ENCODE measurements at places on chromosomes 12 and 14.

- peak; percentile 76 for DNase-seq
Observed at GRCh38 chr12:3275171-3276041, 198.2 kb downstream of the TSPAN9 start.

DNA sequence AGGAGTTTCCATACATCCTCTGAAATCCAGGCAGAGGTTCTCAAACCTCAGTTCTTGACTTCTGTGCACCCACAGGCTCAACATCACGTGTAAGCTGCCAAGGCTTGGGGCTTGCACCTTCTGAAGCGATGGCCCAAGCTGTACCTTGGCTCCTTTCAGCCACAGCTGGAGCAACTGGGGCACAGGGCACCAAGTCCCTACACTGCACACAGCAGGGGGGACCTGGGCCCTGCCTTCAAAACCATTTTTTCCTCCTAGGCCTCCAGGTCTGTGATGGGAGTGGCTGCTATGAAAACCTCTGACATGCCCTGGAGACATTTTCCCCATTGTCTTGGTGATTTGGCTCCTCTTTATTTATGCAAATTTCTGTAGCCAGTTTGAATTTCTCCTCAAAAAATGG lies 10.6 kb downstream of the AREL1 start:
- no peak for DNase-seq

- DNase-seq = peak; percentile 28
Observed at GRCh38 chr14:22112004-22112403, 438.4 kb upstream of the OR4E1 start.

DNA sequence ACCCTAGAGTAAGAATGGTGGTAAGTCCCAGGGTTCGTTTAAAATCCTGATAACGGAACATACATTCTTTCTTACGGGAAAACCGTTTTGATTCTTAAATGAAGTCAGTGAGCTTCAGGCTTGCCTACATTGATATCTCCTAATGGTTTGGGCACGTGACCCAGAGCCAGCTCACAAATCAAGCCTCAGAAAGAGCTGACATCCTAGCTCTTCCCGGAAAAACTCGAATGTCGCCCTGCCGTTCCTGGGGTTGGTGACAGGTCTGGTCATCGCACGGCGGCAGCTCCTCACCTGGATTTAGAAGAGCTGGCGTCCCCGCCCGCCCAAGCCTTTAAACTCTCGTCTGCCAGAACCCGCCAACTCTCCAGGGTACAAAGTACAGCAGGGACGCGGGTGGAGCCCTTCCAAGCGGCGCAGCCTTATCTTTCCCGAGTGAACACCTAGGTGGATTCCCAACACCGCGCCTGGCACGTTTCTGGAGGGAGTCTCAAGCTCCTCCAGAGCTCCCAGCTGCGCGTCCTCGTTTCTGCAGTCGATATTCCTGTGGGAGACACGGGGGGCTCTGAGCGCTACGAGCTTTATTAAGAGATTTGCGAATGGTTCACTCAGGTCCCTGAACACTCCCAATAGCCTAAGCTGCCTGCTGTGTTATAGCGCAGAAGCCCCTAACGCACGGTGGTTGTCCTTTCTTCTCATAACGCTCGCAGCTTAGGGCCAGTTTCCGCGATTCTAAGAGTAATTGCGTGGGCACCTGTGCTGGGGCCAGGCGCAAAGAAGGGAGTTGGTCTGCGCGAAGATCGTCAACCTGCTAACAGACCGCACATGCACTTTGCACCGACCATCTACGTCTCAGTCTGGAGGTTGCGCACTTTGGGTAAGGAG lies at the start of gene SSTR1:
Gene SSTR1, plus strand, starts transcription at position 169 of the 882 bp plus-strand sequence. CDS start 1,486 bp downstream, outside the sequence.
- DNase-seq = peak; percentile 64

DNA sequence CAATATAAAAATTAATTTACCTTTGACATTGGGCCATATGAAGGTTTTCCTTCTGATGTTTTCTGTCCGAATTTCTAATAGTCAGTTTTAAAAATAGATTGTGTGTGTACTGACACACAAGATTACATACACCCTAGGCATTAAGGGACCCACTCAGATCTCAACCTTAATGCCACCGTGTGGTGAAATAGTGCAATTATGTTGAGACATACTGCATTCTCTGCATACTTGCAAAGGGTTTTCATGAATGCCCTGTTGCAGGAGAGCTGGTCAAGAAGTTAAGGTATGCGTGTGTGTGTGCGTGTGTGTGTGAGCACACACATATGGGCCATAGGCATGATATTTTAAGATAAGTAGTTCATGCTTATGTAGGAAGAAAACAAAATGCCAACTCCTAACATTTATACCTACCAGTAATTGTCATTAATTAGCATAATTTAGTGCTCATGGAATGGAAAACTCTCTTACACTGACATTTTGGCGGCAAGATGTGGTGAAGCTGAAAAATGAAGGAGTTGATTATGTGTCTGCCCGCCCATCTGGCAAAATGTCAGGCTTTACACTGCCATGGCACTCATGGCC lies 58.8 kb downstream of the PIK3C2G start:
- peak; percentile 68 for DNase-seq

GRCh38 chr12:121456551-121456950 lies 56.6 kb downstream of the RNF34 start:
- DNase-seq = no peak

- DNase-seq = no peak
Observed at GRCh38 chr14:70642303-70643235, 853 bp downstream of the TTC9 start.

DNA sequence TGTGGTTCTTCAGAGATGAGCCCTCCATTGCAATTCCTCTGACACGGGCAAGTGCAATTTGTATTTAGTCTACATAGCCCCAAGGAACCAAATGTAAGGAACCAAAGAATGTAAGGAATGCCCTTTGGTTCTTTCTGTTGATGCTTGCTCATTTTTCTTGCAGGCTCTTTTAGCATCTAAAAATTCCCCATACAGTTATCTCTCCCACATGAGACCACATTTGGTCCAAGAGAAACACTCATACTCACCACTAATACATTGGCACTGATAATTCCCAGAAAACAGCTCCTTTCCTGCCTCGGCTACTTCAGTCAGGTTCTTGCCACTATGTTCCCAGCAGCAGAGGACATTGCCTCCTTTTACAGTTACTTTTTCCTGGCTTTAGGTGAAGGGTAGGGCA lies 332.6 kb downstream of the AEBP2 start:
- DNase-seq = no peak

GRCh38 chr14:29461101-29461500 lies 466.5 kb downstream of the PRKD1 start:
- DNase-seq = no peak

GRCh38 chr12:26935636-26936378 lies 2.0 kb downstream of the INTS13 start:
- no peak for DNase-seq

DNA sequence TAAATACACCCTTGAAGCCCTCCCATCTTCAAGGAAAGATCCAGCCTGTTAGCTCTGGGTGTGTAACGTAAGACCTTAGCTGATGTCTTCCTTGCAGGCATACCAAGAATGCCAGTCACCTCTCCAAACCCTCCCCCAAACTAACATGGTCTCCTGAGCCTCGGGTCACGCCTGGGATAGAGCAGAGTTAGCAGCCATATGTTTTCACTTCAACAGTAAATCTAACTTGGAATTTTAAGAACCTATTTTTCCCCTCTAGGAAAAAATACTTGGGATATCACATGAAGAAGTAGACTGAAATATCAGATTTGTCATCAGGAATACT lies 27.9 kb downstream of the BCL2L14 start:
- no peak for DNase-seq

- no peak for DNase-seq
Observed at GRCh38 chr14:100981809-100982208, 78.3 kb upstream of the RTL1 start.

DNA sequence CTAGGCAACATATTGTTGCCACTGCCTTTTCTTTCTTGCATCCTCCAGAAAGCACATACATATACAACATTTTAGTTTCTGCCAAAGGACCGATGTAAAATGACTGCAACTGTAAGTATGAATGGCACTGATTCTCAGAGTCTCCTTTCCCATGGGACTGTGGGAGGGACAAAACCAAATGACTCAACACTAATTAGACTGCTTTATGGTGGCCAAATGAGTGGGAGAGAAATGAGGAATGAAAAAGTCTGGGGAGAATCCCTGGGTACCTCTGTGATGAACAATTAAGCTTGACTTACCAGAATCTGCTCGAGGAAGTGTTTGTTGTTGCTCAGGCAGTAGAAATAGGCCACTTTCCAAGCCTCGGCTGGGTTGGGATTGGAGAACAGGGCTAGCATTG lies 10.1 kb downstream of the ZFYVE26 start:
- no peak for DNase-seq

DNA sequence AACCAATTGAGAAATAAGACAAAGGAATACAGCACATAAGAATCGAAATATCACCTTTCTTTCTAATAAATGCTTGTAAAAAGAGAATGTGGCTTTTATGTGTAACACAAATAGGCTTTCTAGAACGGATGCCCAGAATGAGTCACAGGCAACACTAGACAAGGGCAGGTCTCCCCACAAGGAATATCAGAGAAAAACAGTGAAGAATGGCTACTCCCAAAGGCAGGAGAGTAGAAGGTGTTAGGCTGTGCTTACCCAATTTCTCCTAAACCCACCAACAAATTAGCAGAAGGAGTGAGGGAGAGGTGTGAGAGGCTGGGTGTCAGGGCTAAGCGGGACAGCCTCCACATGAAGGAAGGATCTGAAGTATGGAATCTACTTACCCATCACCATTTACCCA lies 55.2 kb downstream of the GALNT4 start:
- DNase-seq = no peak

DNA sequence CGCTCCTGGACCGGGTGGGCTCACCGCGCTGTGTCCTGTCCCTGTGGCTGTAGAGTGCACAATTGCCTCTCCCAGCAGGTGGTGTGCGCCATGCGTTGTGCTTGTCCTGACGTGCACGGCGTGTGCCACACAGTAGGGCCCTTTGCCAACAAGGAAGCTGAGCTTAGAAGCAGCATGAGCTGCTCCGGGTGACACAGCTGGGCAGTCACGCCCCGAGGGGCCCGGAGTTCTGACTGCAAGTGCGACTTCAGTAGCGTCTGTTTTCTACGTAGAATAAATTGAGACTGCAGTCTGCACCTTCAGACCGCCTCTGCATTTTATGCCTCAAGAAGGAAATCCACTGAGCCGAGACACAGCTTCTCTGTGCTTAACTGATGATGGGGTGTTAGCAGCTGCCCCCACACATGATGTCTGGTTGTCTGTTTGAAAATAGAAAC lies 81.6 kb downstream of the ADGRD1 start:
- DNase-seq = no peak

DNA sequence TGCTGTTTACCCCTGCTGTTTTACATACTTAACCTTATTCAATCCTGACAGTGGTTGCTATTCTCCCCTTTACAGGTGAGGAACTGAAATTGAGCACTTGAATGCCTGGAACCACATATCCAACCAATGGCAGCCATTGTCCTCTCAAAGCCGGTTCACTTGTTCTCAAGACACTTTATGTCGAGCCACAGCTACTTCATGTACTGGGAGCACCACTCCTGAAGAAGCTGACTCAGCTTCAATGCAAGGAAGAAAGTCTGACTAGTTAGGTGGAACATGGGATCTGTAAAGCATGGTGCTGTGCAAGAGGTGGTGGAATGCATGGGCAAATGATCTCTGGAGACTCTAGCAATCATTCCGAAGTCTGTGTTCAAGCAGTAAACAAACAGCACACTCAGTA lies 113.9 kb upstream of the CPM start:
- DNase-seq = no peak

DNA sequence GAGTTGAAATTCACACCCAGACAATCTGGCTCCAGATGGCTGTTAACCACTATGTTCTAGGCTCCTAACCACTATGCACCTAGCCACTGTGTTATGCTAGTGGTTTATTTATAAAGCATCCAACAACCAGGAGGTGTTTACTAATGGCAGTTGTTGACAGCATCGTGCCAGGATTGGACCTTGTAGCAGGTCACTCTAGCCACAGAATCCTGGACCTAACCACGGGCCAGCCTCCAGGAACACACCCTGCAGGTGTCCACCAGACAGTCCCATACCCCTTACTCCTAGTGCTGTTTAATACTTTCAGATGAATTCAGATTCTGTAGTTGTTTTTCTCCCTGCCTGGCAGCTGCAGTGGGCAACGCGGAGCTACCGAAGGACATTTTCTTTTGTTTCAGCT lies 109.4 kb upstream of the MYL2 start:
- DNase-seq = no peak

- no peak for DNase-seq
Observed at GRCh38 chr14:23864259-23864658, 89.3 kb upstream of the DHRS4 start.

DNA sequence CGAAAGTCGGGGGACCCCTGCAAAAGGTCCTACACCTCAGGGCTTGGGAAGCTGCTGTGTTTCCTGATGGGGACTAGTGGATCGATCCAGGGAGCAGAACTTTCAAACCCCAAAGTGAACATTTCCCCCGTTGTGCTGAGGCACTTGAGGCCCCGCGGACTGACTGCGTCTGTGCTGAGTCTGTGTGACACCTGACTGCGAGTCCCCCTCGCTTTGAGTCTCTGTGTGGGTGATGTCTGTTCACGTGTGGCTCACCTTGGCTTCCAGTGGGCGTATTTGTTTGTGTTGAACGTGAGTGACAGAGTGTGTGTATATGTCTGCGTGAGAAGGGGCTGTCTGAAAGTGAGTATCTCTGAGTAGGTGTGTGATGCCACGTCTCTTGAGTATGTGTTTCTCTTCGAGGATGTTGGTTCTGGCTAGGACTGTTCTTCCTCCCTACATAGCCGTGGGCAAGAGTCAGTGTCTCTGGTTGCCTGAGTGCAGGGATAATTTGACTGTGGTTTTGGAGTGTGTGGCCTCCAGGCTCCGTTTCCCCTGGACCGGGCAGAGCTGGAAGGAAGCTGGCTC lies 1.3 kb downstream of the TEAD4 start:
- peak; percentile 39 for DNase-seq

DNA sequence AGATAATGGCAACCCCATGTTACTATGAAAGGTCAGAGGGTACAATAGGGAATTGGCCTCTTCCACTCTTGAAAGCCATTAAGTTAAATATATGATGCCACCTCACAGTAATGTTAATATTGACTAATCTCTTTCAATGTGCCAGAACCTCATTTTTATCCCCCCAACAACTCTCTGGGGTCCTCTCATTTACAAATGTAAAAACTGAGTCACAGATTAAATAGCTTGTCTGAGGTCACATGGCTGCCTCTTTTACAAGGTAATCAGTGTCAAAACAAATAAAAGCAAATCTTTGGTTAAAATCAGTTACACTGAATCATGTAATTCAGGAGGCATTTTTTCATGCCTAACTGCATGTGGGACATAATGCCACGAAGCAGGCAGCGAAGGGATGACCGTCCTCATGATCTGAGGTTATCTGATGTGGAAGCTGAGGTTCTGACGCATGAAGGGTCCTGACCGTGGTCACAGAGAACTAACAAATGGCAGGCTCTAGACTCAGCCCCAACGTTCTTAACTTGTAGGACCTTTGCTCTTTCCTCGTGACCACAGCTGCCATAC lies 78.5 kb downstream of the PTPN21 start:
- DNase-seq = no peak

DNA sequence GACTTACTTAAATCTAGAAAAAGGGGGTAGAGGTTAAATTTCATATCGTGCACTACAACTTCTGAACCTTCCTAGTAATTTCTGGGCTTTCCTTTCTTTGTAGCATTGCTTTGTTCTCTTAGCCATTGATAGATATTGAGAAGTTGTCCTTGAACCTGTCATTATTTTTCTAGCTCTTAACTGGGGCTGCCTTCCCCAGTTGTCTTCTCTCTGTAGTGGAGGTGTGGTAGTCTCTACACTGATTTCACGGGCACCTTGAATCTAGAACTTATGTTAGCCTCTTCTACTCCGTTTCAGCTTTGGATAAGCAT lies 504.0 kb downstream of the PCNX1 start:
- DNase-seq = no peak

Data from HT-29 (cell line).